ENCODE measurements at places on chromosomes 1 and 21.

- DNase-seq, result no peak
Observed at GRCh38 chr1:214364786-214365295, 83.9 kb downstream of the SMYD2 start.

- DNase-seq, result no peak
Observed at GRCh38 chr21:37551331-37551992, 184.9 kb downstream of the DYRK1A start.

- DNase-seq, result no peak
Observed at GRCh38 chr1:21664806-21665588, 4.2 kb downstream of the RAP1GAP start.

GRCh38 chr1:186829686-186830587 lies 1.2 kb downstream of the PLA2G4A start:
- no peak for DNase-seq

DNA sequence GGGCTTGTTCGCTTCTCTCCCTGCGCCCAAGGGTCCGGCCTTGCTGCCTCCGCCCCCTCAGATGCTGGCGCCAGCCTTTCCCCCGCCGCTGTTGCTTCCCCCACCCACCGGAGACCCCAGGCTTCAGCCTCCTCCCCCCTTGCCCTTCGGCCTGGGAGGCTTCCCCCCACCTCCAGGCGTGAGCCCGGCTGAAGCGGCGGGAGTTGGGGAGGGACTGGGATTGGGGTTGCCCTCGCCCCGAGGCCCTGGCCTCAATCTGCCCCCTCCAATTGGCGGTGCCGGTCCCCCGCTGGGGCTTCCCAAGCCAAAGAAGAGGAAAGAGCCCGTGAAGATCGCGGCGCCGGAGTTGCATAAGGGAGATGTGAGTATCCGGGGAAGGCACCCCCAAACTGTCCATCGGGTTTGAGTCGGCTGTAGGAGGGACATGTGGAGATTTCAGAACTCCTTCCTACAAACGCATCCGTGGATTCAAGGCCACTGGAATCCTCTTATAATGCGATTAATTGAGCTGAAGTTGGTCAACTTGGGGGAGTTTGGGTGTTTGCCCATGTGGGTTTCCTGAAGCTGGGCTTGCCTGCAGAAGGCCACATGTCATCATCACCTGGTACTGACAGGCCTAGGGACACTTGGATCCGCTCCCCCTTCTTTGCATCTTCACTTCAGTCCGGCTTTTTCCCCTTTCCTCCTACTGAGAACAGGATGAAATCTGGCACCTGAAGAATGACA lies 707 bp downstream of the PRCC start:
- no peak for DNase-seq

GRCh38 chr1:214219902-214220301 lies 61.1 kb upstream of the SMYD2 start:
- no peak for DNase-seq

DNA sequence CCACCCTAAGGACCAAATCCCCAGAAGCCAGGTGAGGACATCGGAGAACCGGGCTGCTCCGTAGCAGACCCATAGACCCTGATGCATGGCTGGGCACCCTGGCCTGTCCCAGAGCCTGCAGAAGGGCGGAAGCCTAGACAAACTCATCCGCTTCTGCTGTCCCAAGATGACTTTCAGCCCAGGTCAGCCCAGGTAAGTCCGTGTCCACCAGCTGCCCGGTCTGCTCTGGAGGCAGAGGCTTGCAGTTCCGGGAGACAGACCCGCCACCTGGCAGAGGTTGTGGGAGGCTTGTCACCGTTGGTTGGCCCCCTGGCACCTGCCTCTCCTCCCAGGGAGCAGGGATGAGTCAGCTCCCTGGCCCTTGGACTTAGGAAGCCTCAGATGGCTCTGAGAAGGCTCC lies 22.8 kb upstream of the POFUT2 start:
- no peak for DNase-seq

DNA sequence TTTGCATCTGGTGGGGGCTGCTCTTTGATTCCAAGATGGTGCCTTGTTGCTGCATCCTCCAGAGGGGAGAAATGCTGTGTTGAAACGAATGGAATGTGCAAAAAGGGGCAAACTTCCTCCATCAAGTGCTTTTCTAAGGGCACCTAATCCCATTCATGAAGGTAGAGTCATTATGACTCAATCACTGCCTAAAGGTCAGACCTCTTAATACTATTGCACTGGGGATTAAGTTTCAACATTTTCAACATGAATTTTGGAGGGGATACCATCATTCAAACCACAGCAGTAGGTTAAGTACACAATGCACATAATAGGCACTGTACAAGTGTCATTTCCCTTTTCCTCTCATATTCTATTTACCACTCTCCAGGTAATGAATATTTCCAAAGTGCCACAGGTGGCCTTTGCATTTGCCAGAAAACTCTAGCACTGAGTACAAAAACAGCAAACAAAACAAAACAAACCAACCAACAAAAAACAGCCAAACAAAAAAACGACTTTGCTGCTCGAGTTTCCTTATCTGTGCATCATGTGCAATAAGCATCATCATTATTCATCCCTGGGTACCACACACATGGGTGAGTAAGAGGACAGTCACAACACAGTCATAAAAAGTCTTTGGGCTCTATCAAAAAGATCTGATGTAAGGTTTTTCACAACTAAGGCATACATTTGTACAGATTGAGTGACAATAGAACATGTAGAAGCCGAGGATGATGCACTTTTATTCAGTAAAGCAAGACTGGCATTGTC lies 42.5 kb downstream of the IFI44 start:
- DNase-seq, result no peak

DNA sequence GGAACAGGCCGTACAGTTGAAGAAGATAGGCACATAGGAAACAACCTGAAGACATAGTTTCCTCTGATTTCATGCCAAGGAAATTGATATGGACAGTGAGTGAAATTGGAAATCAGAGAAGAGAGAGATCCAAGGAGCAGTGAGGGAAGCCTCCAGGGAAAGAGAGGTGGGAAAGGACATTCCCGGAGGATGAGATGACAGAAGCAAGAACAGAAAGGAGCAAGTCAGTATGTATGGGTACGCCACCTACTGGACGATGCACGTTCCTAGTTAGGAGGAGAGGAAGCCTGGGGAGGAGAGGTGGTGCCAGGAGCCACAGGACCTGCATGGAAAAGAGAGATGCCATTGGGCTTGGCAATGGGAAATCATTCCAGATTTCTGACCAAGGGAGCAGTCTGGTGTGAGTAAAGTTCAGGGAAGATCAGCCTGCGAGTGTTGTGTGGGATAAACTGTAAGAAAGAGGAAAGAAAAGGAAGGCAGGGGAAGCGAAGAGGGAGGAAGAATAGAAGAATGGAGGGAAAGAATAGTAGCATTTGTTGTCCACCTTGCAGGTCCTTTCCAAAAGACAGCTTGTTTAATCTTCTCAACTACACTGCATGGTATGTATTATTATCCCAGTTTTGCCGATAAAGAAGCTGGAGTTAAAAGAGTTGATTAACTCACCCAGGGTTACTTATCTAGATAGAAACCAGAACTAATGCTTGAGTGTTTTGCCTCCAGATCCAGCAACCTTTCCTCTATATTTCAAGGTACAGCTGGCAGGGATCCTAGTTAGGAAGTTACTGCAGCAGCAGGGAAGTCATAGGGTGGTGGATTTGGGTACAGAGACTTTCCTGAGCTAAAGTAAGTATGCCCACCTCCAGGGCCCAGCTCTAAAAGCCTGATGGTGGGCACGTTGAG lies 27.4 kb downstream of the C1orf116 start:
- no peak for DNase-seq

GRCh38 chr1:58149271-58149812 lies 397.2 kb downstream of the OMA1 start:
- DNase-seq, result no peak

GRCh38 chr1:81974222-81974841 lies 173.6 kb downstream of the ADGRL2 start:
- no peak for DNase-seq

DNA sequence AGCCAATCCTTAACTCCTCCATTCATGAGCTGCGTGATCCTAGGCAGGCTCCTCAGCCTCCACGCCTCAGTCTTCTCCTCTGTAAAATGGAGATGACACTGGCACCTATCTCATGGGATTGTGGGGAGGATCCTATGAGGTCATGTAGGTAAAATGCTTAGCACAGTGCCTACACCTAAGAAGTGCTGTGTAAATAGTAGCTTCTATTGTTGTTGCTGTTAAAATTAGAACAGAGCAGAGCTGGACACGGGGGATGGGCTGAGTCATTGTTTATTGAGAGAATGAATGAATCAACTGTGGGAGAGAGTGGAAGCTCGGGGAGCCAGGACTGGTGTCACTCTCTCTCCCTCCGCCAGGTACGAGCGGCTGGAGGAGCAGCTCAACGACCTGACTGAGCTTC lies 43.0 kb downstream of the TMCC2 start:
- DNase-seq, result no peak

GRCh38 chr1:22096463-22096862 lies 44.0 kb downstream of the CDC42 start:
- DNase-seq, result no peak

GRCh38 chr1:185227161-185227560 lies 70.2 kb downstream of the SWT1 start:
- no peak for DNase-seq

DNA sequence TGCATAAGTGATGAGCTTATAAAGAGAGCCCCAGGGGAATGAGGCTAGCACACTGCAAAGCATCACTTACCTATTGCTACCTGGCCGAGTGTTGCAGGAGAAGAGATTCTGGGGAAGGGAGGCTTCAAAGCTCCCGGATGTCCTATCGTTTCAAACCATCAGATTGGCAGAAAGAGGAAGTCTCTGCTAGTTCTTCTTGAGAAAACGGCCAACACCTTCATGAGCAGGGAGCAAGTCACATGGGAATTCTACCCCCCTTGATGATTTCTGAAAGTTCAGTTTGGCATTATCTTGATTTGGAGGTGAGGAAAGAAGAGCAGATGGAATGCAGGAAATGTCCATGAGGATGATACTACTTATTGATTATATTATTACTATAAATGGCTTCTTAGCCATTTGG lies 16.2 kb downstream of the SYF2 start:
- DNase-seq, result no peak

GRCh38 chr1:64765826-64766225 lies 21.0 kb downstream of the RAVER2 start:
- DNase-seq, result no peak

GRCh38 chr1:75492011-75492410 lies 118.9 kb downstream of the SLC44A5 start:
- no peak for DNase-seq

- no peak for DNase-seq
Observed at GRCh38 chr21:28817871-28818270, 174.8 kb downstream of the LTN1 start.

DNA sequence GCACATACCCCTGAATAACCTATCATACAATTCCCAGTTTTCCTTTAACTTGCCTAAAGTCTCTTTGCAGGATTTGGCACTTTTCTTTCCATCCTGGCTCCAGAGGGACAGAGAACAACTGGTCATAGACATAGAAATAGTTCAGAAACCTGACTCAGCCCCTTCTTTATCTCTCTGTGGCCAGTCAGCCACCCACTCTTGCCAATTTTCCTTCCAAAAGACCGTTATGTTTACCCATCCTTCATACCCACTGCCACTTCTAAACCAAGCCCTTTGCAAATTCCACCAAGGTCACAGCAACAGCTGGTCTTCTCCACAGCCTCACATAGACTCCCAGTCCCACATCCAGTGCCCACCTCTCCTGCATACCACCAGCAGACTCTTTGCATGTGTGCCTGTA lies 127.2 kb upstream of the FGGY start:
- no peak for DNase-seq

Measured in keratinocyte (primary cell).